ENCODE measurements at places on chromosomes 16 and 17.

GRCh38 chr17:32287804-32288511 is 22.3 kb downstream of the RHBDL3 start:
- DNase-seq = no peak

GRCh38 chr16:8346294-8346693 is 244.0 kb downstream of the TMEM114 start:
- DNase-seq = no peak

DNA sequence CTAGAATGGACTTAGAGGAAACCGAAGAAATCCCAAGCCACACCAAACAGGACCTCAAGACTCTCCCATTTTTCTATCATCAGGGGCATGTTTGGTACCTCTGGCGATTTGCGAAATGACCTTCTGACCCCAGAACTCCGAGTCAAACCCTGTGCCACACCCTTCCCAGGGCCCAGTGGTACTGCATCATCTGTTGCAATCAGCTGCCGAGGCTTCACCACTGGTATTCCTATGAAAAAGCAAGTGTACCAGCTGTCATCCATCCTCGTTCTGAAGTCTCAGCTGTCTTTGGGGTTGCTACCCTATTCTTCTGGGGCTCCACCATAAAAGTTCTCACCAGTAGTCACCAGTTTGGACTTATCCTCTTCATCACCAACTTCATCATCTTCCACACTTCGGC is 2.3 kb upstream of the RSKR start:
- no peak for DNase-seq

- no peak for DNase-seq
Observed at GRCh38 chr16:10945065-10945787, 862 bp downstream of the CLEC16A start.

GRCh38 chr16:30535777-30536190 is 1.1 kb upstream of the ZNF747 start:
- peak; percentile 43 for DNase-seq

DNA sequence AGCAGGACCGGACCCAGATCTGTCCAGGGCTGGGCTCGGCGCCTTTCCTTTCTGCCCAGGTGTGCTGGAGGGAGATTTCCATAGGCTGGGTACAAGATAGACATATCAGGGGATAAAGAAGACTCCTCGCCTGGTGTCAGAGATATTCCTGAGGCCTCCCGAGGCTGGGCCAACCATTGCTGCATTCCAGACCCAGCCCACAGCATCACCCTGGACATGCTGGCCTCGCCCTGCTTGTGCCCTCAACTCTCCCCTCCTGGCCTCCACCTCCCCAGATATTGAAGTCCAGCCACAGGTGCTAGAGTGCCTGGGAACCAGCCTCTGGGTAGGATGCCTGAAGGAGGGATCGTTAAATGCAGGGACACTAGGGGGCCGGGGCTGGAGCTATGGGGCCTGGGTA is 2.1 kb downstream of the CD300LG start:
- DNase-seq = no peak

DNA sequence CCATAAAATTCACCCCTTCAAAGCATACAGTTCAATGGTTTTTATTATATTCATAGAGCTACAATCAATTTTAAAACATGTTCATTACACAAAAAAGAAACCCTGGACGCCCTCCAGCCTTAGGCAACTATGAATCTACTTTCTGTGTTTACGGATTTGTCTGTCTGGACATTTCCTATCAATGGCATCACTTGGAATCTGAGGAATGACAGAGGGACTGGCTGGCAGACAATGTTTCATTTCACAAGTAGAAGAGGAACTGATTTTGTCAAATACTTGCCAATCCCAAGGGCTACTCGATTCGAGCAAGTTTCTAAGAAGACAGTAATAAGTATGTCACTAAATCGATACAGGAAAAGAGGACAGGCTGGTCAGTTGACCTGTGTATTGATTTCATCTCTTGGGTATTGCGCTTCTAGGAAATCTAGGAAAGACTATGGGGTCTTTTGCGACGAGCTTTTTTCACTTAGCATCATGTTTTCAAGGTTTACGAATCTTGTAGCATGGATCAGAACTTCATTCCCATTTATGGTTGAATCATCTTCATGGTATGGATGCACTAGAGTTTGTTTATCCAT is 56.6 kb downstream of the RGS9 start:
- no peak for DNase-seq

DNA sequence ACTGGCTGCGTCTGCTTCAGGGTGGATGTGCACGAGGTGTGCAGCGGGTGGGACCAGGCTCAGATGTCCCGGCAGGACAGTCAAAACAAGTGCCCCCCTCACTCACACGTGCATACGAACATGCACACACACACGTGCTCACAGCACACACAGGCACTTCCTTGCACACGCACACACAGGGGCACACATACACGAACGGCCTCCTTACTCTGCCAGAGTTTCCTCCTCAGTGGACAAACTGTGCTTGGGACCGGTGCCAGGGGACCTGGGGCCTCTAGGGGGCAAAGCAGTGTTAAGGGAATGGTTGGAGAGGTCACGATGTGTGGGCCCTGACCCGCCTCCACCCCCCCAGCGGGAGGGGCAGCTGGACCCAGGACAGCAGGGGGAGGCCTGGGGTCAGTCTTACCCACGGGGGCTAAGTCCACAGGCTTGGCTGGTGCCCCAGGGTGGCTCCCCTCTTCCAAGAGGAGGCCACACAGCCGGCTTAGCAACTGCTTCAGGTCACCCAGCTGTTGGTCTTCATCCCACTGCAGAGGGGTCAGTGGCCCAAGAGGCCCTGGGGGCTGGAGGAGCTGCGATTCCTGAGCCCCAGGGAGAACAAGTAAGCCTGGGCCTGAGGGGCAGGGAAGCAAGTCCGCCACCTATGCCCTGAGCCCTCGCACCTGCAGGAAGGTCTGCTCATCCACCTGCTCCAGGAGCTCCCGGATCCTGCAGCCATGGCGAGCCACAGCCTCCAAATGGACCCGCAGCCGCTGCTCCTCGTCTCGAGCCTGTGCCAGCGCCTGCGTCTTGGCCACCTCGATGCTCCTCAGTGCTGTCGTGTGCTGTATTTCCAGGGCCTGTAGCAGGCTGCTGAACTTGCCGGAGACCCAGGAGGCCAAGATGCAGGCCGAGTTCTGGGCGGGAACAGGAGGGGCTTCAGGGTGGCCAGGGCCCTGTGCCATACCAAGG is 4.9 kb downstream of the TRIM65 start:
- DNase-seq = no peak

DNA sequence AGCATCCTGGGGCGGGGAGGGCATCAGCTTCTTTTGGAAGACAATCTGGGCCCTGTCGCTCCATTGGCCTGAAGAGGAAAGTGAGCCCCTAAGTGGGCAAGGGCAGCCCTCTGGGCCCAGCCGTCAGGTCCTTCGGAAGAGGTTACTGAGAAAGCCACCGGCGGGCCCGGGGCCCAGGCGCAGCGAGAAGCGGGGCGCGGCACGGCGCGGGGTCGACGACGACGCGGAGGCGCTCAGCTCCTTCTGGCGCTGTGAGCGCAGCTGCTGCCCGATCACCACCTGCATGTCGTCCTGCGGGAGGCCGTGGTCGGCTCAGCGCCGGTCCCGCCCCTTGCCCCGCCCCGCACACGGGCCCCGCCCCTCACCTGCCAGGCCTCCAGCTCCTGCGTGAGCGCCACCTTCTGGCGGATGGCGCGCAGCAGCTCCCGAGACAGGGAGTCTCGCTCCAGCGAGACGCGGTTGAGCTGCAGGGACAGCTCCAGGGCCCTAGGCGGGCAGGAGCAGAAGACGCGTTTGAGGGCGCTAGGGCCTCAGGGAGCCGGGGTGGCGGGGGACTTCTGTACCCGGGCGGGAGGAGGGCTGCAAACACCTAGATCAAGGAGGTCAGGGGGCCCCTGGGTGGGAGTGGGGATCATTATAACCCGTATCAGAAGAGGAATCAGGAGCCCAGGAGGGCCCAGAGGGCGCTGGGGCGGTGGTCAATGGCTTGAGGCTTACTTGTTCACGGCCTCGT is 4.3 kb downstream of the THOC6 start:
- DNase-seq = peak; percentile 84

DNA sequence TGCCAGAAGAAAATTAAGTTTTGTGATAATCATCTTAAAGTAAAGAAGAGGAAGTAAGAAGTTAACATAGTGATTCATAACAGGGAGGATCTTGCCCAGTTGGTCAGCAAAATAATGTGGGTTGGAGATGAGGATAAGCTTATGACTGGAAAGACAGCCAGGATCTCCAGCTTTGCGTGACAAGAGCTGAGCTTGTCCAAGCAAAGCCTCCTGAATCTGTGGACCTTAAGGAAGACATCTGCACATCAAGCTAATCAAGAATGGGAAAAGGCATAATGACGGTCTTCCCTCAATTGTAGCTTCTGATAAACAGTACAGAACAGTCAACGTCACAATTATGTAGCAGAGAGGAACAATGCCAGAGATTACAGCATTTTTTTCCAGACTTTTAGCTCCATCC is 744.7 kb upstream of the GOT2 start:
- DNase-seq = no peak

GRCh38 chr17:76947771-76948170 is 79.6 kb downstream of the MGAT5B start:
- DNase-seq = no peak

GRCh38 chr17:61869138-61869537 is 5.8 kb upstream of the BRIP1 start:
- DNase-seq = no peak

GRCh38 chr17:46722662-46723285 is 95.7 kb downstream of the WNT3 start:
- DNase-seq = no peak

DNA sequence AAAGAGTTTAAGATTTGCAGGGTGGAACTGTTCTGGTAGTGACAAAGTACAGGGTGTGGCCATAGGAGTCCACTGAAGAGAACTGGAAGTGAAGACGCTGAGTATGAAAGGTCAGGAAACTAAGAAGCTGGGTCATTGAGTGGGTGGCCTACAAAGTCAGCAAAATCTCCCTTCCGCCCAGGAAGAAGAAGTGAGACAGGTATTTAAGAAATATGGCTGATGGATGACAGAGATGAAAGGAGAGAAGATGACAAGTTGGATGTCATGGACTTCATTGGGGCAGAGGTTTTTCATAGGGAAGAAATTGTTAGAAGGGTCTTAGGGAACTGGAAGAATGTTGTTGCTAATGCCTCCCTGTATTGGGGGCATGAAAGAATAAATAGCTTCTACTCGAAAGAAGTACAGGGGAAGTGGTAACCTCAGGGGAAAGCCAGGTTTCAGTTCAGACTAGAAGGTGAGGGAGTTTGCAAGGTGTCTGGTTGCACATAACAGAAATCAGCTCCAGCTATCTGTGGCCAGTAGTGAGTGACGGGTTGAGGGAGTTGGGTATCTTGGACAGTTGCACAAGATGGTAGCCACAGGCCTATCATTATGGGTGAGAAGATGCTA is 33.6 kb upstream of the MED13 start:
- no peak for DNase-seq

GRCh38 chr17:65753348-65753747 is 191.9 kb upstream of the AXIN2 start:
- no peak for DNase-seq

DNA sequence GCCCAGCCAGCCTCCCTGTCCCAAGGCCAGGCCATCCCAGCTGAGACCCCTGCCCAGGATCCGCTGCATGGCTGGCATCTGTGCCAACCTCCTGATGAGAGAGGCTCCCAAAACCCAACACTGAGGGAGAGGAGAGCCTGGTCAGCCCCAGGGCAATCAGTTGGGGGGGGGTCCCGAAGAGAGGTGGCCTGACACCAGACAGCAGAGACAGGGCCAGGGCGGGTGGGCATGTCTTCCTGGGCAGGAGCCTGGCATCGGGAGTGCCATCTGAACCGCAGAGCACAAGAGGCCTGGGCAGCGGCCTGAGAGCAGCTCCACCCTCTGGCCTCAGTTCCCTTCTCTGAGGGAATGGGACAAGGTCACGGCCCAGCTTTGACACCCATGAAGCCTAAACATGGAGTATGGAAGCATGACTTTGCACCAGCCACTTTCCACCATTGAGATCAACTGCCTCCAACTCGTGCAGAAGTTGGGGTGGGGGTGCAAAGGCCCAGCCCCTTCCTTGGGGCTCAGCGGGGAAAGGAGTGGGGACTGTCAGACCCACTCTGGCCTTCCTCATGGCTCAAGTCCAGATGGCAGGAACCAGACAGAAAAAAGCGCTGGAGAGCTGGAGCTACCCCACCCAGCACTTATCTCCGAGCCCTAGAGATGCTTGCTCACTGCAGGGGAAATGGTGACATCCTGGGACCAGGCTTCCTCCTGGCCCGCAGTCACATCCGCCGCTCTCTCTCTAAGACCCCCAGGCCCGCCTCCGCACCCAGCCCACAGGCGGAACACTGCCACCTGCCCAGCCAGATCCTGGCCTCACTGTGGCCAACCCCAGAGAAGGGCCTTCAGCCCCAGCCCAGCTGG is 9.7 kb downstream of the RHBDF2 start:
- no peak for DNase-seq

- no peak for DNase-seq
Observed at GRCh38 chr16:51464996-51465395, 313.9 kb upstream of the SALL1 start.

GRCh38 chr17:10316801-10317542 is 55.8 kb downstream of the MYH13 start:
- no peak for DNase-seq

GRCh38 chr16:22313876-22314470 is 16.8 kb downstream of the POLR3E start:
- DNase-seq = no peak

- DNase-seq = no peak
Observed at GRCh38 chr17:81456798-81457197, 55.8 kb downstream of the ACTG1 start.

GRCh38 chr17:33091271-33091670 is 99.6 kb downstream of the SPACA3 start:
- no peak for DNase-seq

DNA sequence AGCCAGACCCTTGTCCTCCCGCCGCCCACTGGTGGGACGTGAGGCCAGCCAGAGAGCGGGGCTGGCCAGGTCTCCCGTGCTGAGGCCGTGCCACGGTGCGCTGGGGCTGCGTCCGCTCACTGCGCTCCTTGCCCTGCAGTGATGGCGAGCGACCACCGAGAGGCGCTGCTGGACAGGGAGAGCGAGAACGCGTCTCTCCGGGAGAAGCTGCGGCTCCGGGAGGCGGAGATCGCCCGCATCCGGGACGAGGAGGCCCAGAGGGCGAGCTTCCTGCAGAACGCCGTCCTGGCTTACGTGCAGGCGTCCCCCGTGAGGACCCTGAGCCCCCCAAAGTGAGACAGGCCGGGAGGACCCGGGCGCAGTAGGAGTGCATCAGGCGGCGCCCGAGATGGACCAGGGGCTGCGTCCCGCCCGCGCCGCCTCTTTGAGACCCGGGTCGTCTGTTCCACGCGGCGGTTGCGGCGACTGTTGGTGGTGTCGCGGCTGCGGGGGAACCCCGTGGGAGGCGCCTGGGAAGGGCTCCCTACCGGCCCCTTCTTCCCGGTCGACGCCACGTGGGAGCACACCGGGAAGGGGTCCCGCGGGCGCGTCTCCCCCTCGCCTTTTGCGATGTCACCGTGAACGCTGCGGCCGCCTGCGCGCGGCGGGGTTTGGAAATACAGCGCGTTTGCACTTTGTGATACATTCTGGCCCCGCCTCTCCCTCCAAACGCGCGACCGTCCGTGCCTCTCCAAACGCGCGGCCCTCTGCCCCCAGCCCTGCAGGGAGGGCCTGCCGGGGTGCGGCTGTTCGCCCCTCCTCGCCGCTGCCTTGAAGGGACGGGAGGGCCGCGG is 792 bp upstream of the RAC3 start:
- peak; percentile 76 for DNase-seq

Data from activated T-helper 1 cell treated with Interleukin-2 at 50 U/mL for 16 hours (primary cell).